ENCODE measurements at places on chromosomes 2 and 18.

- no peaks in the 10 kb centered on the region for H3K36me3 ChIP-seq
- H3K27me3 ChIP-seq, result no peaks in the 10 kb centered on the region
- peaks cover 10% of the 10 kb centered on the region for H3K4me1 ChIP-seq
- H3K27ac ChIP-seq, result no peak overlapping the region
- no peak for DNase-seq
These were observed 63.0 kb upstream of the DSC1 start for GRCh38 chr18:31225668-31226067.

- no peak overlapping the region for H3K4me3 ChIP-seq
- H3K27ac ChIP-seq, result no peak overlapping the region
- no peaks in the 10 kb centered on the region for H3K4me1 ChIP-seq
- H3K36me3 ChIP-seq, result no peaks in the 10 kb centered on the region
- DNase-seq, result no peak
These were observed 104.9 kb downstream of the FAM210A start for GRCh38 chr18:13621446-13621849.

- H3K4me3 ChIP-seq, result no peak overlapping the region
- peaks cover 15% of the 10 kb centered on the region for H3K36me3 ChIP-seq
- no peak overlapping the region for H3K27ac ChIP-seq
- no peaks in the 10 kb centered on the region for H3K27me3 ChIP-seq
These were observed 14.0 kb downstream of the SMARCAL1 start for GRCh38 chr2:216426166-216426777.

DNA sequence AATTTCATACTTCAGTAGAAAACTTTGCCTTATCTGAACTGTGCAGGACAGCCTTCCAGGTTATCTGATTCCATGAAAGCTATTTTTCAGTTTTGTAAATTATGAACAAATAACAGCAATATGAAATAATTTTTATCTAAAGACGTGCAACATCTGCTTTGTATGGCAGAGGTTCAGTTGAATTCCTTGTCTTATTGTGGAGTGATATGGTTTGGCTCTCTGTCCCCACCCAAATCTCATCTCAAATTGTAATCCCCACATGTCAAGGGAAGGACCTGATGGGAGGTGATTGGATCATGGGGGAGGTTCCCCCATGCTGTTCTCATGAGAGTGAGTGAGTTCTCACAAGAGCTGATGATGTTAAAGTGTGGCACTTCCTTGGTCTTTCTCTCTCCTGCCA, 18.1 kb upstream of the RPIA start:
- H3K27me3 ChIP-seq, result no peaks in the 10 kb centered on the region
- H3K27ac ChIP-seq, result no peak overlapping the region
- no peaks in the 10 kb centered on the region for H3K36me3 ChIP-seq

DNA sequence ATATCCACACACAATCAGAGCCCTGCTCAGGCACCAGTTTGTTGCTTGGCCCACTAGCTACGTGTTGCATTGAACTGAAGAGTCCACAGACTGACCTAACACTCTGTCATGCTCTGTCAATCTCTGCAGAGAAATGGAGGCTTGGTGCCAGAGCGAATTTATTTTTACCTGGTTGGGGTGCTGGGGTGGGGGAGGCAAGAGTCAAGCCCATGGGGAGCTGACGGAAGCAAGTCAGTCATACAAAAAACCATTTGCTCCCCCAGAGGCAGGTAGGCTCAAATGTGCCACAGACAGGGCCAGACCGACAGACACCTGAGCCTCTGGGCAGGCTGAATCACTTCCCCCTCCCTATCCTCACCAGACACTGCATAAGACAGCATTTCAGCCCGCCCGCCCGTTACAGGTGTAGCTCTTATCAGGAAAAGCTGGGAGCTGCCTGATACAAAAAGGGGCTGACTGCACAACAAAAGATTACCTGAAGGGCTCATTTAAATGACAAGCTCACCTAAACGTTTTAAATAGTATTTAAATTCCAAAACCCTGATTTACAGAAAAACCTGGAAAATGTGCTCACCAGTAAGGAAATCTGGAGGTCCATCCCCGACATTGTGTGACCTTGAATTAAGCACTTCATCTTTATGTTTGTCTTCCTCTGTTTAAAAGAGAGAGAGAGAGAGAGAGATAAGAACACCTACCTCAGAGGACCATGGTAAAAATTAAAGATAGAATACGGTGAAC, 2.1 kb upstream of the PCBP1 start:
- DNase-seq, result peak; percentile 63
- no peaks in the 10 kb centered on the region for H3K27me3 ChIP-seq
- H3K27ac ChIP-seq, result peak overlapping the region; percentile 100
- H3K4me1 ChIP-seq, result peaks cover 42% of the 10 kb centered on the region
- H3K4me3 ChIP-seq, result peak overlapping the region; percentile 77

- no peaks in the 10 kb centered on the region for H3K4me1 ChIP-seq
- no peak overlapping the region for H3K27ac ChIP-seq
- H3K4me3 ChIP-seq, result no peak overlapping the region
- no peaks in the 10 kb centered on the region for H3K36me3 ChIP-seq
- DNase-seq, result no peak
- no peaks in the 10 kb centered on the region for H3K27me3 ChIP-seq
These were observed 20.3 kb downstream of the ACTR3 start for GRCh38 chr2:113910110-113910717.

DNA sequence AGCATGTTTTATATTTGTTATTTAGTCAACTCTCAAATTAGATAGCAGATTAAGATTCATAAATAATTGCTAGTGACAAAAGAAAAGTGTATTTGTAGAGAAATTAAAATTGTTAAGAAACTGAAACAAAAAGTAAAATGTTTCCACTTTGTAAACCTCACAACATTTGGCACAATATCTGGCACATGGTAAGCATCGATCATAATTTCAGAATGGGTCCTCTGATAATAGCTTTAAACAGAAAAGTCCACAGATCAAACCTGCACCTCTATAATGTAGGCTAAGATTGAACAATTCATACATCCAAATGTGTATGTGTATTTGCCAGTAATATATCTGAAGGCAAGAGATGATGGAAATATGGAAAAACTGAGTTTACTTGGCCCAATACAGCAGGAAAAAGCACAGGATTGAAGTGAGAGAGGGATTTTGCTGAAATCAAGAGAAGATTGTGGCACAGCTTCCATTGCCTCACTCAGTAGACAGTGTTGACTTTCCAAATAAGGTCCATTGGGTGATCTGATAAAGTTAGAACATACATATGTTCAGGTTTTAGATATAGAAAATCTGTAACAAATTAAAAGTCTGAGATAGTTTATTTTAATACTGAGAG, 39.4 kb downstream of the COBLL1 start:
- H3K4me1 ChIP-seq, result no peaks in the 10 kb centered on the region
- H3K4me3 ChIP-seq, result no peak overlapping the region
- H3K36me3 ChIP-seq, result no peaks in the 10 kb centered on the region
- DNase-seq, result no peak
- no peaks in the 10 kb centered on the region for H3K27me3 ChIP-seq
- no peak overlapping the region for H3K27ac ChIP-seq

GRCh38 chr2:97706112-97706511, 7.3 kb upstream of the ZAP70 start:
- DNase-seq, result no peak
- H3K27ac ChIP-seq, result no peak overlapping the region
- H3K27me3 ChIP-seq, result peaks cover 19% of the 10 kb centered on the region
- H3K36me3 ChIP-seq, result no peaks in the 10 kb centered on the region

- no peaks in the 10 kb centered on the region for H3K36me3 ChIP-seq
- H3K27ac ChIP-seq, result 0 out of 2 replicates have a peak overlapping the region, but pooled peaks have one; percentile 29
- peak; percentile 46 for DNase-seq
These were observed 30.8 kb upstream of the GLS start for GRCh38 chr2:190849774-190850173.

GRCh38 chr2:176081376-176081836, 2.4 kb downstream of the EVX2 start:
- no peak overlapping the region for H3K4me3 ChIP-seq
- H3K27me3 ChIP-seq, result peaks cover 40% of the 10 kb centered on the region
- DNase-seq, result no peak
- no peaks in the 10 kb centered on the region for H3K36me3 ChIP-seq

GRCh38 chr2:131413148-131413747, 49.3 kb upstream of the RAB6D start:
- DNase-seq, result no peak
- H3K27ac ChIP-seq, result no peak overlapping the region
- H3K4me1 ChIP-seq, result no peaks in the 10 kb centered on the region
- H3K4me3 ChIP-seq, result no peak overlapping the region
- H3K27me3 ChIP-seq, result peaks cover 74% of the 10 kb centered on the region

DNA sequence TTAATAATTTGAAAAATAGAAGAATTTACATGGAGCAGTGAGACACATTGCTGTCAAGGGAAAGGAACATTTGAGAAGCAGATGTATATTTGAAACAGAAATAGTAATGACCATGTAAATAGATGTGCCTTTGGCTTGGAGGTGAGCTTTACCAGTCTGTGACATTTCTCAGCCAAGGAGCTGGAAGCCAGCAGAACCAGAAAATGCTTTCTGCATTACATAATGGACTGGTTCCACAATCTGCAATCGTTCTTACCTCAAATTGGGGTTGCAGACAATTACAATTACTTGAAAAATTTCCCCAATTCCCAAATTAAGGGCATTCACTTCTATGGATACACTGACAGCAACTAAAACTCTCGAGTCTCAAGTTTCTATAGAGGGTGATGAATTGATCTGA, 59.7 kb downstream of the HNMT start:
- DNase-seq, result no peak
- no peaks in the 10 kb centered on the region for H3K36me3 ChIP-seq
- no peaks in the 10 kb centered on the region for H3K27me3 ChIP-seq
- H3K4me1 ChIP-seq, result no peaks in the 10 kb centered on the region

GRCh38 chr18:8448130-8448529, 161.1 kb upstream of the RAB12 start:
- no peaks in the 10 kb centered on the region for H3K36me3 ChIP-seq
- no peak overlapping the region for H3K4me3 ChIP-seq
- H3K27ac ChIP-seq, result no peak overlapping the region
- H3K27me3 ChIP-seq, result no peaks in the 10 kb centered on the region
- no peaks in the 10 kb centered on the region for H3K4me1 ChIP-seq

DNA sequence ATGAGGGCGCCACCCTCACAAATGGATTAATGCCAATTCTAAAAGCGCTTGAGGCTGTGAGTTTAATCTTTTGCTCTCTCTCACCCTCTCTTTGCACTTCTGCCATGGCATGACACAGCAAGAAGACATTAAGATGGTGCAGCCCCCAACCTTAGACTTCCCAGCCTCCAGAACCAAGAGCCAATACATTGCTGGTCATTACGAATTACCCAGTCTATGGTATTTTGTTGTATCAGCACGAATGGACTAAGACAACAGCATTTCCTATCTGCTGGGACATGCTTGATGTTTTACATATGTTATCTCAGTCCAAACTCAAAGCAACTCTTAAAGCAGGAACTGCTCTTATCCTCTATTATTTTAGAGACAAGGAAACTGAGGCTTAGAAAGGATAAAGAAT, 222.9 kb downstream of the STK39 start:
- H3K27ac ChIP-seq, result no peak overlapping the region
- DNase-seq, result no peak
- H3K27me3 ChIP-seq, result no peaks in the 10 kb centered on the region
- no peaks in the 10 kb centered on the region for H3K4me1 ChIP-seq
- H3K36me3 ChIP-seq, result no peaks in the 10 kb centered on the region

- DNase-seq, result no peak
- no peak overlapping the region for H3K27ac ChIP-seq
- no peak overlapping the region for H3K4me3 ChIP-seq
- H3K4me1 ChIP-seq, result peaks cover 21% of the 10 kb centered on the region
- no peaks in the 10 kb centered on the region for H3K36me3 ChIP-seq
- H3K27me3 ChIP-seq, result no peaks in the 10 kb centered on the region
These were observed 122.8 kb downstream of the LYPD1 start for GRCh38 chr2:132547090-132547687.

DNA sequence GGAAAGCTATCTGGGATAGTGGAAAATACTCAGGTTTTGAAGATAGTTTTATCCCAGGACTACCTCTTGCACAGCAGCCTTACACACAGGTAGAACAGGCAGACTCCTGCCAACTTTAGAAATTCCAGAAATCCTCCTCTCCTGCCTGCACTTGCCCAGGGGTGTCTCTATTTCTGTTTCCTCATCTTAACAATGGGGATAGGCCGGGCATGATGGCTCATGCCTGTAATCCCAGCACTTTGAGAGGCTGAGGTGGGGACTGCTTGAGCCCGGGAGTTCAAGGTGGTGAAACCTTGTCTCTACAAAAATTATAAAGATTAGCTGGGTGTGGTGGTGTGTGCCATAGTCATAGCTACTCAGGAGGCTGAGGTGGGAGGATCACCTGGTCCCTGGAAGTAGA, 117.0 kb upstream of the ARL5A start:
- no peaks in the 10 kb centered on the region for H3K36me3 ChIP-seq
- no peak for DNase-seq
- H3K4me1 ChIP-seq, result no peaks in the 10 kb centered on the region
- H3K27me3 ChIP-seq, result no peaks in the 10 kb centered on the region
- no peak overlapping the region for H3K27ac ChIP-seq

DNA sequence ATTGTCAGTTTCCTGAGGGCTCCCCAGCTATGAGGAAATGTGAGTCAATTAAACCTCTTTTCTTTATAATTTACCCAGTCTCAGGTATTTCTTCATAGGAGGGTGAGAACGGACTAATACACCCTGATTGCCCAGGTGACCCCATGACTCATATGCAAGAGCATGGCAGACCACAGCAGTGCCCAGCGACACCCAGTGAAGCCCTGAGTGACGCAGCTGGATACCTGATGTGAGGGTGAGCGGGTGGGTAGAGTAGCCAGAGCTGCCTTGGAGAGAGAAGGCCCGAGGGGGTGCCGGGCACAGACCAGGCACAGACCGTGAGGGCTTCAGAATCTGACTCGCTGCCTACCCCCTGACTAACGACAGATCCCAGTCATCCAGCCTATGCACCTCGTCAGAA, 15.4 kb downstream of the ALPG start:
- DNase-seq, result peak; percentile 87
- peaks cover 11% of the 10 kb centered on the region for H3K4me1 ChIP-seq
- peak overlapping the region; percentile 58 for H3K4me3 ChIP-seq
- peak overlapping the region; percentile 81 for H3K27ac ChIP-seq
- no peaks in the 10 kb centered on the region for H3K27me3 ChIP-seq
- H3K36me3 ChIP-seq, result no peaks in the 10 kb centered on the region

GRCh38 chr2:11123856-11124759, 31.2 kb upstream of the SLC66A3 start:
- H3K4me1 ChIP-seq, result peaks cover 23% of the 10 kb centered on the region
- H3K36me3 ChIP-seq, result no peaks in the 10 kb centered on the region
- no peak overlapping the region for H3K27ac ChIP-seq

GRCh38 chr2:44940732-44941464, 604 bp upstream of the SIX3 start:
- H3K4me1 ChIP-seq, result peaks cover 25% of the 10 kb centered on the region
- no peaks in the 10 kb centered on the region for H3K36me3 ChIP-seq
- DNase-seq, result no peak

DNA sequence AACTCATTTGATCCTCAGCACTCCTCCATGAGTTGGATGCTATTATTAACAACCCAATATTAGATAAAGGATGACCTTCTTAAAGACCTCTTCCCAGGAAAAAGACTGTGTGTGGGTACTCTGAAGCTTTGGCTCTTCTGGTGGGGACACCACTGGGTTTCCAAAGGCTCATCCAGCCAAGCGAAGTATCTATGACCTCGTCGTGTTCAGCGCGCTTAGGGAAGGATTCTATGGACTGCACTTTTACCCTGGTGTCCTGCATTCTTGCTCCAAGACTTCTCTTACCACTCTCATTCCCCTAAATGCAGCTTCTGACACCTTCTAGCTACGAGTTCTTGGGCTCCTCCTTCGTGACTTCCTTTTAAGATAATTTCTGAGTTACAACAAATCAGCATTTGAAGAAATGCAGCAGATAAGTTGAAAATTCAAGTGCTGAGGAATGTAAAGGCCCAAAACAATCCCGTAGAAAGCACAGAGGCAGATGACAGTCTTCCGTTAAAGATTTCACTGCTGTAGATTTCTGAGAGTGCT, 673 bp upstream of the HNMT start:
- H3K27me3 ChIP-seq, result no peaks in the 10 kb centered on the region
- peak overlapping the region; percentile 59 for H3K4me3 ChIP-seq
- H3K27ac ChIP-seq, result peak overlapping the region; percentile 85

Data from PC-9 (cell line).